Activated CD8-positive, alpha-beta T cell treated with anti-CD3 and anti-CD28 coated beads for 36 hours (primary cell): ENCODE measurements at places on chromosomes 11 and 22. TPM values are rescaled to one million over a fixed set of nuclear protein-coding genes. Genes with fewer than 3 reads are reported as not detected.

Gene MS4A6E
- total RNA-seq, result not detected

Gene OR52K2
- not detected for total RNA-seq

Gene MMP11
- 0.85 TPM for total RNA-seq

Gene MFNG
- 155 TPM for total RNA-seq

Gene ZNF280B
- total RNA-seq, result 2.3 TPM

Gene SHANK3
- total RNA-seq, result 0.22 TPM

Gene CENATAC
- 22.0 TPM for total RNA-seq

GRCh38 chr11:22465620-22466019 is 127.4 kb downstream of the SLC17A6 start:
- no peak overlapping the region for H3K4me3 ChIP-seq
- peaks cover 11% of the 10 kb centered on the region for H3K27me3 ChIP-seq
- no peak overlapping the region for H3K27ac ChIP-seq
- H3K4me1 ChIP-seq, result no peaks in the 10 kb centered on the region
- DNase-seq, result no peak

DNA sequence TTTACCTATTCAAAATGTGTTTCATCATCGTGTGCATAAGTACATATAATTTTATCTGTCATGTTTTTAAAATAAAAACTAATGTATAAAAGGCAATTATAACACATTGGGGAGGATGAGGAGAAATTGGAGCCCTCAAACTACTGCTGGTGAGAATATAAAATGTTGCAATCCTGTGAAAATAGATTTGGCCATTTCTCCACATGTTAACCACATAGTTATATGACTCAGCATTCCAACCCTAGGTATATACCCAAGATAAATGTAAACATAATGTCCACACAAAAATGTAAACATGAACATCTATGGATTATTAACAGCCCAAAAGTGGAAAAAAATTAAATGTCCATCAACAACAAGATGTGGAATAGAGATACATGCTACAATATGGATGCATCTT is 928.0 kb upstream of the FAT3 start:
- no peak overlapping the region for H3K27ac ChIP-seq
- no peaks in the 10 kb centered on the region for H3K36me3 ChIP-seq
- no peaks in the 10 kb centered on the region for H3K4me1 ChIP-seq
- no peak overlapping the region for H3K4me3 ChIP-seq

DNA sequence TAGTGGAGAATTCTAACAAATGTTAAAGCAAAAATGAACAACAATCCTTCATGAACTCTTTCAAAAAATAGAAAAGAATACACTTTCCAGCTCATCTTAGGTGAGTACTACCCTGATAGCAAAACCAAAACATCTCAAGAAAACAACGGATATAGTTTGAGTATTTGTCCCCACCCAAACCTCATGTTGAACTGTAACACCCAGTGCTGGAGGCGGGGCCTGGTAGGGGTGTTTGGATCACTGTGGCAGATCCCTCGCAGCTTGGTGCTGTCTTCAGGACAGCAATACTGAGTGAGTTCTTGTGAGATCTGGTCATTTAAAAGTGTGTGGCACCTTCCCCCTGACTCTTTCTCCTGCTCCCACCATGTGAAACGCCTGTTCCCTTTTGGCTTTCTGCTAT is 27.0 kb downstream of the NCAPD3 start:
- no peak for DNase-seq
- H3K27ac ChIP-seq, result peak overlapping the region; percentile 34
- H3K4me1 ChIP-seq, result peaks cover 2% of the 10 kb centered on the region
- H3K27me3 ChIP-seq, result no peaks in the 10 kb centered on the region
- H3K36me3 ChIP-seq, result peaks cover 55% of the 10 kb centered on the region
- H3K4me3 ChIP-seq, result no peak overlapping the region

GRCh38 chr11:27310707-27311106 is 52.3 kb downstream of the CCDC34 start:
- peaks cover 5% of the 10 kb centered on the region for H3K27me3 ChIP-seq
- no peaks in the 10 kb centered on the region for H3K36me3 ChIP-seq
- no peak overlapping the region for H3K4me3 ChIP-seq
- no peaks in the 10 kb centered on the region for H3K4me1 ChIP-seq

GRCh38 chr11:95566211-95566610 is 223.4 kb downstream of the FAM76B start:
- no peak overlapping the region for H3K4me3 ChIP-seq
- H3K36me3 ChIP-seq, result peaks cover 4% of the 10 kb centered on the region
- H3K27me3 ChIP-seq, result peaks cover 2% of the 10 kb centered on the region

DNA sequence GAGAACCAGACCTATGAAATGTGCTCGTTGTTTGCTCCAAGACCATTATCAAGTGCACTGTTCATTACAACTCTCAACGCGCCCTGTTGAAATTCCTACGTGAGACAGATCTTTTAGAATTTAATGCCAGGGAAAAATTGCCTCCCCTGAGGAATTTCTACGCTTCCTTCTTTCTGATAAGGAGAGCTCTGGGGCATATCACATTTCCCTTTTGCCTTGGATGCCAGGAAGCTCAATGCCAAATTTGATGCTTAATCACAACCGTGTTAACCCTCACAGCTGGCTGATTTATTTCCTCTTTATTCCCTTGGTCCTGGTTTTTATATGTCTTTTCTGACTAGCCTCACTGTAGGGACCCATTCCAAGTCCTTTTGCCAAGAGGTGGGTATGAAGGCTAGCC is 109.4 kb downstream of the MICAL2 start:
- peaks cover 57% of the 10 kb centered on the region for H3K4me1 ChIP-seq
- no peak overlapping the region for H3K4me3 ChIP-seq
- peaks cover 58% of the 10 kb centered on the region for H3K36me3 ChIP-seq
- no peaks in the 10 kb centered on the region for H3K27me3 ChIP-seq

DNA sequence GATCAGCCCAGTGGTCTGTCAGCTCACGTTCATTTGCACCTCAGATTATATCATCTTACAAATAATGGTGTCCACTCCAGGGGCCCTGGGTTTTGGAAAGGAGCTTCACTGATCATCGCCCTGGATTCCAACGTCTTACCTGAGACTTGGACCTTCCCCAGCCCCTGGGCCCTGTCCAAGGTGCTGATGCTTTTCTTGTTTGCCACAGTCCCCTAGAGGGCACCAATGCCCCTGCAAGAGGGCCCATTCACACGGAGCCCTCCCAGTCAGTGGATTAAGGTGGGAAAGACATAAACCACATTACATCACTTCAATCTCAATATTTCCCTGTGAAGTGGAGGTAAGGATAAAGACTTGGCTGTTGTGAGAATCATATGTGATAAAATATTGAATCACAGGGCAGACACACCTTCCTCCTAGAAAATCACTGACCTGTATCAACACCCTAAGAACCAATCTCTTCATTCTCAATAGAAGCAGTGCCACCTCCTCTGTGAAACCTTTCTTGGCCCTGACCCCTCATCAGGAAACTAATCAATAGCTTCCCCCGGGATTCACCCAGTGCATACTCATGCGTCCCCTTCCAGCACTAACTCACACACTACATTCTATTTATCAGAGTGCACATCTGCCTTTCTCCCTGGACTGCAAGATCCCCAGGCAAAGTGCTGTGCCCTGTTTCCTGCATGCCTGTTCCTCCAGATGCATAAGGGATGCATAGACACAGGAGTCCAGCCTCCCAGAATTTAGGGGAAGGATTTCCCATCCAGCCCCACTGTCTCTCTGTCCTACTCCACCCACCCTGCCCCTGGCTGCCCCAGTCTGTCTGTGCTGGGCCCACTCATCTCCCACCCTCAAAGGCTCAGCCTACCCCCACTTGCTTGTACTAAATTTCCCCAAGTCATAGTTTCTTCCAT is 167.0 kb downstream of the BUD13 start:
- H3K36me3 ChIP-seq, result no peaks in the 10 kb centered on the region
- H3K27me3 ChIP-seq, result peaks cover 6% of the 10 kb centered on the region
- H3K4me3 ChIP-seq, result no peak overlapping the region
- H3K27ac ChIP-seq, result no peak overlapping the region
- DNase-seq, result peak; percentile 65

- no peak overlapping the region for H3K4me3 ChIP-seq
- H3K36me3 ChIP-seq, result no peaks in the 10 kb centered on the region
- no peak overlapping the region for H3K27ac ChIP-seq
- H3K4me1 ChIP-seq, result no peaks in the 10 kb centered on the region
- no peaks in the 10 kb centered on the region for H3K27me3 ChIP-seq
Observed at GRCh38 chr11:101369835-101370234, 214.0 kb downstream of the TRPC6 start.

DNA sequence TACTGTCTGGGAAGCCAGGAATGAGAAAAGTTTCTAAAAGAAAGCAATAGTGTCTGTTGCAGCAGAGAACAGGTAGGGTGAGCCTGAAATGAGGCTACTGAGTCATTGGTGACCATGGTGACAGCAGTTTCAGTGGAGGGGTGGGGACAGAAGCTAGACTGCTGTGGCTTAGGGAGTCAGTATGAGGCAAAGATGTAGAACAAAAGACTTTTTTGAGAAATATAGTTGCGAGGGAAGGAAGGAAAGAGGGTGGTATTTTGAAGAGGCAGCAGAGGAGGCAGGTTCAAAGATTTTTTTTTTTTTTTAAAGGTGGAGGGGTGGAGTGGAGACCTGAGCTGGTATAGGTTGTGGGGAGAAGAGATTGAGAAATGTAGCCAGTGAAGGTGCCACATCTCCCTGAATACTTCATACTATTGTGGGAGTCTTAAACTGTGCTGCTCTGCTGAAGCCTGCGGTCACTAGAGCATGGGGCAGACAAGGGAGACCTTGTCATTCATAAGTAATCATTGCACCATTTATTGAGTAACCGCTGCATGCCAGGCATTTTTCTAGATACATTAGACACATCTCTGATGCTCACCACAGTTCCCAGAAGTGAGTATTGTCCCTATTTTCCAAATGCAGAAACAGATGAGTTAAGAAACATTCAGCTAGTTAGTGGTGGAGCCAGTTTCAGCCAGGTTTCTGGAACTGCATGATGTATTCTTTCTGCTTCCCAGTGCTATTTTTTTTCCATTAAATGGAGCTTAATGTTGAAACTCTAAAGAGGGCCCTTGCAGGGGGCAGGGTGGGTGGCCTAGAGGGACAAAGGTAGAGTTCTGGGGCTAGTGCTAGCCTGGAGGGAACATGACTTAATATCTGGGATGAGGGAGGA is 49.9 kb downstream of the STIM1 start:
- no peaks in the 10 kb centered on the region for H3K27me3 ChIP-seq
- H3K4me1 ChIP-seq, result peaks cover 77% of the 10 kb centered on the region

GRCh38 chr11:69123593-69124545 is 31.9 kb upstream of the SMIM38 start:
- no peaks in the 10 kb centered on the region for H3K36me3 ChIP-seq
- H3K4me3 ChIP-seq, result no peak overlapping the region
- H3K27ac ChIP-seq, result peak overlapping the region; percentile 86
- DNase-seq, result peak; percentile 57
- H3K27me3 ChIP-seq, result no peaks in the 10 kb centered on the region

DNA sequence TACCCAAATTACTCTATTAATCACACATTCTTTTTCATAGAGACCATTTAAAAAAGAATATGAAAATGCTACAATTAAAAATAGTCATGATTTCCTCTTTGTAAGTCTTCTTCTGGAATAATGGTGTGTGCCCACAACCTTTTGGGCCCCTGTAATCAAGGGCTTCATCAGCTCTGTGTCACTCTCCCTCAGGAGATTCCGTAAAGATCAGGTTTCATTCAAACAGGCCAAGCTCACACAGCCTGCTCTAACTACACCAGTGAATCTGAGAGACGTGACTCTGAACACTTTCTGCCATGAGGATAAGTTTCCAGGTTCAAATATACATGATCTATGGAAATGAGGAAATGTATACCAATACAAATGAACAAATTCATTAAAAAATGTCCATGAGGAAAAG is 9.5 kb downstream of the DRICH1 start:
- H3K36me3 ChIP-seq, result no peaks in the 10 kb centered on the region
- H3K4me3 ChIP-seq, result no peak overlapping the region
- H3K27ac ChIP-seq, result no peak overlapping the region
- H3K27me3 ChIP-seq, result no peaks in the 10 kb centered on the region

DNA sequence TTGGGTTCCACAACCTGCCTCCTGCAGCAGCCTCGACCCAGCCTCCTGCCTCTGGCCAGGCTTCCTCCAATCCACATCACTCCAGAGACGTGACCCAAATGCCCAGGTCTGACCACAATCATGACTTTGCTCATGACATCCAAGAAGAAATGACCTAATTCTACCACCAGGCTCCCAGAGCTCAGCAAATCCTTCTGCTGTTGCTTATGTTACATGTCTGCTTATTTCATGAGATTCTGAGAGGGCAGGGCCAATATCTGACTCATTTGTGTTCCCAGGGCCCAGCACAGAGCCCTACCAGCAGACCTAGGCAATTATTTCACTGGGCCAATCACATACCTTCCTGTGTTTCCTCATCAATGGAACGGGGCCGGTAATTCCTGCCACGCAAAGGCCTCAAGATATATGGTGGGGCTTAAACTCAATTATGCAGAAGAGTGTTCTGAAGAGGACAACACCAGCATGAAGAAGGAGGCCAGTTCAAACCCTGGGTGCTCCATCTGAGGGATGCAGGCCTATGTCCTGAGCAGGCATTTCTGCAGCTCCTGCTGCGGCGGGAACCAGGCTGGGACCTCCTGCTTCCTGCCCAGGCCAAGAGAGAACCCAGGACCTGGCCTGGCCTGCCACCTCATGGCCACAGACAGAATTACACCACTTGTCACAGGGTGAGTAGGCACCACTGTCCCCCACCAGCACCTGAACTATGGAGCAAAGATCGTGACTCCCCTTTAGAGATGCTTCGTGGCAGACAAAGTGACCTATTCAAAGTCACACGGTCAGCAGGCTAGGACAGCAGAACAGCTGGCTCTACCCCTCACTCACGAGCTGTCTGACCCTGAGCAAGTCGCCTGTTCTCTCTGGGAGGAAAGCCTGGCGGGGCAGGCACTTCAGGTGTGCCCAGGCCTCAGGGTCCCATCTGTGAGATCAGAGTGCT is 5.9 kb downstream of the CENPM start:
- peak; percentile 91 for DNase-seq
- peak overlapping the region; percentile 100 for H3K27ac ChIP-seq
- peak overlapping the region; percentile 74 for H3K4me3 ChIP-seq
- H3K4me1 ChIP-seq, result peaks cover 58% of the 10 kb centered on the region
- H3K27me3 ChIP-seq, result no peaks in the 10 kb centered on the region
- H3K36me3 ChIP-seq, result peaks cover 78% of the 10 kb centered on the region

- H3K4me3 ChIP-seq, result no peak overlapping the region
- no peaks in the 10 kb centered on the region for H3K27me3 ChIP-seq
- H3K27ac ChIP-seq, result no peak overlapping the region
- H3K4me1 ChIP-seq, result peaks cover 10% of the 10 kb centered on the region
Observed at GRCh38 chr11:44627911-44628729, 62.7 kb downstream of the CD82 start.

GRCh38 chr11:95239871-95240649 is 9.1 kb upstream of the SESN3 start:
- no peaks in the 10 kb centered on the region for H3K36me3 ChIP-seq
- H3K4me1 ChIP-seq, result peaks cover 4% of the 10 kb centered on the region
- DNase-seq, result no peak
- H3K27me3 ChIP-seq, result no peaks in the 10 kb centered on the region
- no peak overlapping the region for H3K4me3 ChIP-seq
- H3K27ac ChIP-seq, result no peak overlapping the region
